ENCODE measurements at places on chromosomes 6 and 20.
A peak's percentile ranks its signal among the peaks of the same experiment; 100 is the strongest.

GRCh38 chr6:108588586-108588985 is 27.9 kb downstream of the FOXO3 start:
- no peaks in the 10 kb centered on the region for H3K27me3 ChIP-seq
- no peaks in the 10 kb centered on the region for H3K36me3 ChIP-seq
- H3K27ac ChIP-seq, result peak overlapping the region; percentile 96
- DNase-seq, result no peak

GRCh38 chr20:21967481-21967880 is 262.0 kb downstream of the PAX1 start:
- H3K27ac ChIP-seq, result no peak overlapping the region
- H3K4me3 ChIP-seq, result no peak overlapping the region
- no peak for DNase-seq
- no peaks in the 10 kb centered on the region for H3K27me3 ChIP-seq
- no peaks in the 10 kb centered on the region for H3K4me1 ChIP-seq
- no peaks in the 10 kb centered on the region for H3K36me3 ChIP-seq

GRCh38 chr6:119035459-119035858 is 43.0 kb downstream of the FAM184A start:
- no peaks in the 10 kb centered on the region for H3K36me3 ChIP-seq
- H3K4me1 ChIP-seq, result peaks cover 5% of the 10 kb centered on the region
- no peak overlapping the region for H3K4me3 ChIP-seq
- no peak for DNase-seq
- H3K27me3 ChIP-seq, result no peaks in the 10 kb centered on the region

GRCh38 chr6:33490198-33490597 is 35.8 kb downstream of the ZBTB9 start:
- peaks cover 3% of the 10 kb centered on the region for H3K27me3 ChIP-seq
- no peak for DNase-seq
- H3K4me1 ChIP-seq, result no peaks in the 10 kb centered on the region
- H3K27ac ChIP-seq, result no peak overlapping the region
- no peaks in the 10 kb centered on the region for H3K36me3 ChIP-seq

- no peaks in the 10 kb centered on the region for H3K4me1 ChIP-seq
- H3K27me3 ChIP-seq, result no peaks in the 10 kb centered on the region
- no peaks in the 10 kb centered on the region for H3K36me3 ChIP-seq
- DNase-seq, result no peak
- no peak overlapping the region for H3K4me3 ChIP-seq
Observed at GRCh38 chr6:101716810-101717209, 323.3 kb downstream of the GRIK2 start.

- no peak overlapping the region for H3K27ac ChIP-seq
- H3K4me1 ChIP-seq, result peaks cover 3% of the 10 kb centered on the region
- H3K36me3 ChIP-seq, result no peaks in the 10 kb centered on the region
- no peak overlapping the region for H3K4me3 ChIP-seq
- peaks cover 15% of the 10 kb centered on the region for H3K27me3 ChIP-seq
Observed at GRCh38 chr20:54669040-54669363, 193.6 kb downstream of the DOK5 start.

DNA sequence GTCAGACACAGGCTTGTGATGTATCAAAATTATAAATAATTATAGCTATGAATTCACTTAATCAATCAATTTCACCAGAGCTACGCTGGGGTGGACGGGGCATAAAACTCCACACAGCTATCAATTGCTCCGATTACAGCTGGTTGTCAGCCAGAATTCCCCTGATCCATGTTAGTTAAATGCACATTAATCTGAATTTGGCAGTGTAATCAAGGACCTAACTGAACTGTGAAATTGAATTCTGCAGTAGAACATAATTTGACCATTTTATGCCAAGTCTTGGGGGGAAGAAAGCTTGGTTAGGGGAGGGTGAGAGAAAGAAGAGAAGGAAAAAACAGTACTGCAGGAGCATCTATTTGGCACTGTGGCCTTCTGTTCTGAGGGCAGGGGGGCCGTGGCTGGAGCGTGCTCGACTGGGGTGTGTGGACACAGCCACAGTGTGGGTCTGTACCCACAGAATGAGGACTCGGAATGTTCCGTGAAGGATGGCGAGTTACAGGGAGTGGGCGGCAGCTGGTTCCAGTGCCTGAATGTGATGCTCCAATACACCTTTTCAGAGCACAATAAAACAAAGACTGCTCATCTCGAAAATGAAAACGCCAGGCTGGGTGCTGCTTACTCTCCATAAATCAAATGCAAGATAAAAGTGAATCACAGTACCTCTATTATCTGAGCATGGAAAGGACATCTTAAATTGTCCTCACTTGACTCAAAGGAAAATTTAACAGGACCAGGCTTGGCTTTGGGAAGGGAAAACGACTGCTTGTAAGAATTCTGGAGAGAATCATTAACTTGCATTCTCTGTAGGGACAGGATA is 59.2 kb downstream of the LAMP5 start:
- no peak for DNase-seq
- no peaks in the 10 kb centered on the region for H3K4me1 ChIP-seq
- H3K4me3 ChIP-seq, result no peak overlapping the region
- peaks cover 6% of the 10 kb centered on the region for H3K27me3 ChIP-seq
- no peak overlapping the region for H3K27ac ChIP-seq

GRCh38 chr6:119076576-119077390 is 1.7 kb downstream of the FAM184A start:
- no peak overlapping the region for H3K27ac ChIP-seq
- peaks cover 22% of the 10 kb centered on the region for H3K4me1 ChIP-seq
- DNase-seq, result no peak
- peak overlapping the region; percentile 71 for H3K4me3 ChIP-seq

- no peaks in the 10 kb centered on the region for H3K27me3 ChIP-seq
- no peak overlapping the region for H3K4me3 ChIP-seq
- peaks cover 16% of the 10 kb centered on the region for H3K4me1 ChIP-seq
Observed at GRCh38 chr6:143598466-143599080, 79.2 kb upstream of the PHACTR2 start.

- no peaks in the 10 kb centered on the region for H3K27me3 ChIP-seq
- H3K4me3 ChIP-seq, result no peak overlapping the region
- no peaks in the 10 kb centered on the region for H3K36me3 ChIP-seq
- H3K27ac ChIP-seq, result no peak overlapping the region
Observed at GRCh38 chr6:37866590-37867507, 47.3 kb downstream of the ZFAND3 start.

DNA sequence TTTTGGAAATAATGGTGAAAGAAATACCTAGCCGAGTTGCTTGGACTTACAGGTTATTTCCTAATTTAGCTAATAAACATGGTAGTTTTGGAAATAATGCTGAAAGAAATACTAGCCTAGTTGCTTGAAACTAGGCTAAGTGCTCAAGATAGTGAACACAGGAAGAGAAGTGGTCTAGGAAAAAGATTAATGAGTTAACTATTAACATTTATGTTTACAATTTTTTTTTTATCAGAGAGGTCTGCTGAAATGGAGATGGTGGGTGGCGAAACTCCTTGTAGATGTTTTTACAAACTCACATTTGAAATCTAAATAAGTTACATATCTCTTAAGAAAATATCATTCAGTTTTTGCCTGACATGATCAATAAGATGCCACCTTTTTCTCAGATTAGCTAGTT is 39.2 kb downstream of the MAPK14 start:
- no peaks in the 10 kb centered on the region for H3K27me3 ChIP-seq
- no peak for DNase-seq
- peaks cover 49% of the 10 kb centered on the region for H3K4me1 ChIP-seq
- no peaks in the 10 kb centered on the region for H3K36me3 ChIP-seq

DNA sequence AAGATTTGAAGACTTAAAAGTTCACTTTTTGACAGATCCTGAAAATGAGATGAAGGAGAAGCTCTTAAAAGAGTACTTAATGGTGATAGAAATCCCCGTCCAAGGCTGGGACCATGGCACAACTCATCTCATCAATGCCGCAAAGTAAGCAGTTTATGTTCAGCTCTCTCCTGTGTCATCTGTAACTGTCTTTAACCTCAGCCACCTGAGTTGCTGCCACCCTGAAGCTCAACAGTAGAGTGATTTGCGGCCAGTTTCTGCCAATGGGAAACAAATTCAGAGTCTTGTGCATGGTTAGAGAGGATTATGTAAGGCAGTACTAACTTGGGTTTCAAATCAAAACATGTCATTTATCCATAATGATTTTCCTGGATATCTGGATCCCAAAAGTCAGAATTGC is 10.1 kb downstream of the TNFAIP3 start:
- H3K4me1 ChIP-seq, result peaks cover 48% of the 10 kb centered on the region
- no peak overlapping the region for H3K27ac ChIP-seq
- H3K4me3 ChIP-seq, result no peak overlapping the region
- DNase-seq, result no peak
- peaks cover 80% of the 10 kb centered on the region for H3K36me3 ChIP-seq
- no peaks in the 10 kb centered on the region for H3K27me3 ChIP-seq

DNA sequence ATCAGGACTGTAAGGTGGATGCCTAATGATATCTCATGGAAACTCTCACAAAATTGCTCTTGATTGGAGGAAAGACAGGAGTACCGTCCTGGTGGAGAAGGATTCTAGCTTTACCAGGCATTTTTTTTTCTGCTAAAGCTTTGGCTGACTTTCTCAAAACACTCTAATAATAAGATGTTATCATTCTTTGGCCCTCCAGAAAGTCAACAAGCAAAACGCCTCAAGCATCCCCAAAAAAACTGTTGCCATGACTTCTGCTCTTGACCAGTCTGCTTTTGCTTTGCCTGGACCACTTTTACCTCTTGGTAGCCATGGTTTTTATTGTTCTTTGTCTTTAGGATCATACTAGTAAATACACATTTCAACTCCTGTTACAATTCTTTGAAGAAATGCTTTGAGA is 55.5 kb upstream of the RUNX2 start:
- no peaks in the 10 kb centered on the region for H3K4me1 ChIP-seq
- DNase-seq, result no peak
- no peaks in the 10 kb centered on the region for H3K36me3 ChIP-seq

GRCh38 chr20:58693226-58694006 is 816 bp downstream of the NPEPL1 start:
- peak overlapping the region; percentile 78 for H3K27ac ChIP-seq
- H3K36me3 ChIP-seq, result peaks cover 32% of the 10 kb centered on the region
- no peaks in the 10 kb centered on the region for H3K27me3 ChIP-seq
- DNase-seq, result no peak
- peaks cover 44% of the 10 kb centered on the region for H3K4me1 ChIP-seq

DNA sequence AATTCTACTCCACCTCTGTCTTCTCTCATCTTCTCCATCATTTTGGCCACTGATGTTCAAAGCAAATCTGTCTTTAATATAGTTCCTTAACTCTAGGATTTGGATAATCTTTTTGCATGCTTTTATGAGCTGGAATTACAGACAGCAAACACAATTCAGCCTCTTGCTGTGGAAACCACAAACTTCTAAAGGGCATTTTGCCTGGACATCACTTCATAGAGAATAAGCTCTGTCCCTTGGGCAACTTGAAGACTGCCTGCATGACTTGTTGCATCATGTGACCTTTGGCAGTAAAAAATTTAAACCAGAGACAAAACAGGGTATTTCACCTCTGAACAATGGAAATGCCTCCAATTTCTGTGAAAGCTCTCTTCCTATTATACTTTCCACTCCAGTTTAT is 74.1 kb upstream of the HDDC2 start:
- no peaks in the 10 kb centered on the region for H3K36me3 ChIP-seq
- no peaks in the 10 kb centered on the region for H3K4me1 ChIP-seq
- H3K4me3 ChIP-seq, result no peak overlapping the region
- no peak for DNase-seq
- no peak overlapping the region for H3K27ac ChIP-seq

DNA sequence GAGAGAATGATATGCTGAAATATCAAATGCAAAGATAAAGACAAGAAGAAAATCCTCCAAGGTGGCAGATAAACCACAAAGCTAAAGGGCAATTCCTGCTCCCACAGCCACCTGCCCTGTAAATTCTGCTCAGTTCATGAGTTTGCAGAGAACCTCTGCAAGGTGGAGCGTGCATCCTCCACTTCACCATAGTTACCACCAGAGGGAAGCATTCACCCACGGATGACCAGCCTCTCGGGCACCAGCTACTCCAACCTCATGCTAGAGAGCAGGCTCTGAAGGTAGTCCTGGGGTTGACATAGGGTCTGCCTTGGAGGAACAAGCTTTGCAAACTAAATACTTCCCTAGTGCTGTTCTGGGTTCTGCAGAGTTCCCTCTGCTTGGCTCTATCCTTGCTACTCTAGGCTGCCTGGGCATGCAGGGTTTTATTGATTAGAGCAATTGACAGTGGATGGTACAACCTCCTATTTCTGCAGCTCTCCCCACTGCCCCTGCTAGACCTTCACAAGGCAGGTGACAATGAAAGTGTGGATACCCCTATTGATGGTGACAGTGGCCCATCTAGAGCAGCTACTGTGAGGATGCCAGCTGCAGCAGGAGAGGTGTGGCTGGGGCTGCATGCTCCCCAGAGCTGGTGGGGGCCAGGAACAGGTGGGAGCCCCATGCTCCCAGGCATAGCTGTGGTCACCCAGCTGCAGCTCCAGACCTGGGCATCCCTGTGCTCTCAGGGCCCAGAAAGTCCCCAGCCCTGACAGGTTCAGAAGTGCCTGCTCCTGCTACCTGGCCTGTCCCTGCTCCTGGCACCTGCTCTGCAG is 51.1 kb downstream of the GGTLC1 start:
- no peak overlapping the region for H3K27ac ChIP-seq
- no peaks in the 10 kb centered on the region for H3K27me3 ChIP-seq
- no peak overlapping the region for H3K4me3 ChIP-seq
- H3K4me1 ChIP-seq, result no peaks in the 10 kb centered on the region
- no peak for DNase-seq

GRCh38 chr6:56517155-56517745 is 125.4 kb downstream of the DST start:
- no peak overlapping the region for H3K4me3 ChIP-seq
- H3K27me3 ChIP-seq, result no peaks in the 10 kb centered on the region
- H3K27ac ChIP-seq, result peak overlapping the region; percentile 39
- no peak for DNase-seq
- peaks cover 9% of the 10 kb centered on the region for H3K36me3 ChIP-seq
- H3K4me1 ChIP-seq, result peaks cover 37% of the 10 kb centered on the region

GRCh38 chr20:16178546-16179135 is 394.6 kb downstream of the KIF16B start:
- H3K4me1 ChIP-seq, result no peaks in the 10 kb centered on the region
- H3K4me3 ChIP-seq, result no peak overlapping the region
- no peak for DNase-seq
- H3K27me3 ChIP-seq, result no peaks in the 10 kb centered on the region

DNA sequence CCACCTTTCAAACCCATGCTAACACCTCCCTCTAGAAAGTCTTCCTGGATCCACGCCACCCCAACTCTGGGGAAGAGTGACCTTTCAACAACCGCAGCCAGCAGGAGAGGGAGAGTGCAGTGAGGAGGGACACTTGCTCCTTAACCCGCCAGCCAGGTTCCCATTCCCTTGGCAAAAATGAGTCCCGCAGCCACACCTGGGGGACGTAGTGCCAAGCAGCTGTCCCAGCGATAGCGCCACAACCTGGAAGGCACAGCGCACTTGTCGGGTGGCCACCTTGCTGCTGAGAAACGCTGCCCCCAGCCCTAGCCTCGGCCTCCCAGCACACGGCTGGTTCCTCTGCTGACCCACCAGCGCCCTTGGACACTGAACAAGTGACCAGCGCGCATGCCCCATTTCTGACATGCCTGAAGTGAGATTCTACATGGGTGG is 119.3 kb downstream of the JPH2 start:
- no peaks in the 10 kb centered on the region for H3K36me3 ChIP-seq
- no peak for DNase-seq
- H3K4me3 ChIP-seq, result no peak overlapping the region

- no peaks in the 10 kb centered on the region for H3K36me3 ChIP-seq
- H3K27me3 ChIP-seq, result no peaks in the 10 kb centered on the region
- no peaks in the 10 kb centered on the region for H3K4me1 ChIP-seq
- DNase-seq, result no peak
- no peak overlapping the region for H3K4me3 ChIP-seq
- H3K27ac ChIP-seq, result no peak overlapping the region
Observed at GRCh38 chr20:4192378-4193068, 177.2 kb upstream of the RNF24 start.

- no peaks in the 10 kb centered on the region for H3K36me3 ChIP-seq
- H3K27me3 ChIP-seq, result no peaks in the 10 kb centered on the region
- no peak overlapping the region for H3K27ac ChIP-seq
- DNase-seq, result no peak
- no peaks in the 10 kb centered on the region for H3K4me1 ChIP-seq
- H3K4me3 ChIP-seq, result no peak overlapping the region
Observed at GRCh38 chr6:145003145-145003544, 718.0 kb downstream of the UTRN start.

Data from suprapubic skin (tissue), 4 donors.